NCI-H345 (cell line): ENCODE measurements at places on chromosomes 1 and 21.

DNA sequence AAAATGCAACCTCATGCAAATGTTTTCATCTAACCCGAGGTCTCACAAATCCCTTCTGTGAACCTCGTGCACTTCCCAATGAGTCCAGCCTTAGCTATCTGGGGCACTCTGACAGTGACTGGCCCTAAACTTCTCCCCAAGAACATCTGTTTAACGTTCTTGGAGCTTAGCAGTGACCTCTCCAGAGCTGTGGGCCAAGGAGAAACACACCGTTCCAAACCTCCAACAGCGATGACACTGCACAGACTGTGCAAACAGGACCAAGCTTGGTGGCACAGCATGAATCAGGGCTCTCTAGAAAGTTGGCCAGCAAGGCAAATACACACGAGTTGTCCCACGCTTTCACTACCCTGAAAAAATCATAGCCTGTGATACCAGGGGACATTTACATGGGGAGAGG lies 15.8 kb downstream of the BEND5 start:
- DNase-seq: no peak

- peak; percentile 93 for DNase-seq
Measured at GRCh38 chr1:216705676-216706075, 17.6 kb downstream of the ESRRG start.

- DNase-seq: peak; percentile 86
Measured at GRCh38 chr1:7366286-7366954, 404.7 kb upstream of the VAMP3 start.

GRCh38 chr1:172041742-172042141 lies 200.4 kb downstream of the DNM3 start:
- DNase-seq: no peak

GRCh38 chr1:166730299-166730888 lies 108.9 kb upstream of the POGK start:
- no peak for DNase-seq

DNA sequence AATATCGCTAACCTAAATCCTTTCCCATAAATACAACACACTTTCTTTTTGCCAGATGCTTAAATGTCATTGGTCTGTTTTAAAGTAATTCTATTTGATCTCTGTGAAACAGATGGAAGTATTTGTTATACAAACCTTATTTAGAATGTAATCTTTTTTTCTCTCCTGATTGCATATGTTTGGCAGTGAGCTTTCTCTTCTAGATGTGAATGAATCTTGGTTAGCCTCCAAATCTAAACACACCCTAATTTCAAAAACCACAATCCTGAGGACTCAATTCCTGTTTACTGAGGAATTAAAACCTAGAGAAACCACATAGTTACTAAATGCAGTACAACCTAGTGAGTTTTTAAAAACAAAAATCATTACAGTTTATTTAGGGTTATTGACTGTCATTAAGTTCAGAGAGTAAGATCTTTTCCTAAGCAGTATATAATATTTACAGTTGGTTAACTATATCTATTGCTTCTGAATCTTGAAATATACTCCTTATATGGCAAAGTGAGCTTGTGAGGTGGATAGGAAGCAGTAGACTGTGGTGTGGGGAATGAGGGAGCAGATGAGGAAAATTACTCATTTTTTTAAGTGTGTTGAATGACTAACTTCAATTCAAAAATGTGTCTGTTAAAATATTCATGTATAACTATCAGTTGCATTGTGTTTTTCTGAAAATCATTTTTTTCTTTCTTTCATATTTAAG lies 218.7 kb downstream of the FMN2 start:
- DNase-seq: no peak

- no peak for DNase-seq
Measured at GRCh38 chr21:34724857-34725195, 56.0 kb downstream of the CLIC6 start.

DNA sequence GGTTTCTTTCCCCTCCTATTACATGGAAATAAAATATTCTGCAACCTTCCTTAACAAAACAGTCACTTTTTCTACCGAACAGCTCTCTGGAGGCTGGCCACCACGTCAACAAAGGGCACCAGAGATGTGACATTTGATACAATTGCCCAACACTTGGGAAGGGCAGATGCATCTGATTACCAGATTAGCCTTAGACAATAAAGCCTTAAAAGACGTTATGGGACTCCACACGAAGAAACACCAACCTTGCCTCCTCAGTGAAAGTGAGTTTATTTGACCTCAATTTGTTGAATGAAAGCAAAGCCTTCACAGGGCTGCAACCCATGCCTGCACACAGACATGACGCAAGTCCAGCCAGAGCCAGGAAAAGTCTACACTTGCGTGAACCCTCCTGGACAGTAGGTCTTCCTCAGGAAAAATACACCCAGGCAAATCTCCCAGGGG lies 136.1 kb downstream of the TGFBR3 start:
- no peak for DNase-seq

GRCh38 chr1:160911925-160912324 lies 26.9 kb upstream of the ITLN1 start:
- no peak for DNase-seq

GRCh38 chr1:171611306-171611705 lies 10.7 kb upstream of the MYOCOS start:
- no peak for DNase-seq

DNA sequence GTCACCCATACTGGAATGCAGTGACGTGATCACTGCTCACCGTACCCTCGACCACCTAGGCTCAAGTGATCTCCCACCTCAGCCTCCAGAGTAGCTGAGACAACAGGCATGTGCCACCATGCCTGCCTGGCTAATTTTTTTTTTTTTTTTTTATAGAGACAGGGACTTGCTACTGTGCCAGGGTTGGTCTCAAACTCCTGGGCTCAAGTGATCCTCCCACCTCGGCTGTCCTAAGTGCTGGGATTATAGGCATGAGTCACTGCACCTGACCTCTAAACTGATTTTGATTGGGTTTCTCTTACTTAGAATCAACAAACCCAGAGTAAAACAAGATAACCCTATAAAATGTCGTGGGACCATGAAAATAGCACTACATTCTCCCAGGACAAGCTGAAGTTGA lies 112.0 kb downstream of the UBE2U start:
- no peak for DNase-seq

GRCh38 chr1:222310836-222311235 lies 237.1 kb downstream of the HHIPL2 start:
- no peak for DNase-seq

- no peak for DNase-seq
Measured at GRCh38 chr1:175208773-175209492, 16.4 kb upstream of the KIAA0040 start.

DNA sequence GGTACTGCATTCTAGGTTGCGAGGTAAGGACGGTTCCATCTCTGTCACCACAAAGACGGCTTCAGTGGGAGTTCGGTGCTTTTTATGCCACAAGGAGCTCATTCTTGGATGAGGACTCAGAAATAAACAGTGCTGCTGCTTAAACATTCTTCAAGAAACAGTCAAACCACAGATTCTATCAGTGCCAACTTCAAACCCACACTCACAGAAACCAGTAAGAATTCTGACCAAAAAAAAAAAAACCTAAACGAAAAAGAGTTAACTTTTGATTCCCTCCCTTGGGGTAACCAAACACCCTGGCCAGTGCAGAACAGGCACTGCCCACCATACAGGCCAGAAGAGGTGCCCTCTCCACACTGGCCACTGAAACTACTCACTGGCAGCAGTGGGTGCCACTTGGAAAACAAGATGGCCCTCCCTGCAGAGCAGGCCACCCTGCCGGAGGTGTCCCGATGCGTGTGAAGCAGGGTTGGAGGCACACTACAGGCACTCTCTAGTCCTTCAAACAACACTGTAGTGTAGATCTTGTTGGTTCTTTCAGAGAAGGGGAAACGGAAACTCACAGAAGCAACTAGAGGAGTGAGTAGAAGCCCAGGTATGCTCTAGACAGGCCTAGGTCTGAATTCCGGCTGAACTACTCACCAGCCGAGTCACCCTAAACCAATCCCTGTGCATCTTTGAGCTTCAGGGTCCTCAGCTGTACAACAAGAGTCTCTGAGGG lies 87.3 kb upstream of the TLR5 start:
- no peak for DNase-seq

DNA sequence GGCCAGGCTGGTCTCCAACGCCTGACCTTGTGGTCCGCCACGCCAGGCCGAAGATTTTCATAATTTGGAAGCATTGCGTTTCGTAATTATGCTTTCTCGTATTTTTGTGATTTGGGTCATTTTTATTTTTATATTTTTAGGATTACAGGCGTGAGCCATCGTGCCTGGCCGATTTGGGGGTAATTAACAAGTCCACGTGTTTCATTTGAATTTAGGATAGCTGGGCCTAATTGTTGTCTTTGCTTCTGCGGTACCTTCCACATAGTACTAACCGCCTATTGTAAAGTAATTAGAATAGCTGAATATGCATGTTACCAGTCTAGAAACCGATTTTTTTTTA lies 1.0 kb downstream of the RCC1 start:
- no peak for DNase-seq

GRCh38 chr1:234756066-234756774 lies 146.2 kb upstream of the IRF2BP2 start:
- no peak for DNase-seq
